ENCODE measurements at places on chromosomes 11 and 22.

- DNase-seq = no peak
Measured at GRCh38 chr11:83537131-83537610, 251.0 kb upstream of the CCDC90B start.

DNA sequence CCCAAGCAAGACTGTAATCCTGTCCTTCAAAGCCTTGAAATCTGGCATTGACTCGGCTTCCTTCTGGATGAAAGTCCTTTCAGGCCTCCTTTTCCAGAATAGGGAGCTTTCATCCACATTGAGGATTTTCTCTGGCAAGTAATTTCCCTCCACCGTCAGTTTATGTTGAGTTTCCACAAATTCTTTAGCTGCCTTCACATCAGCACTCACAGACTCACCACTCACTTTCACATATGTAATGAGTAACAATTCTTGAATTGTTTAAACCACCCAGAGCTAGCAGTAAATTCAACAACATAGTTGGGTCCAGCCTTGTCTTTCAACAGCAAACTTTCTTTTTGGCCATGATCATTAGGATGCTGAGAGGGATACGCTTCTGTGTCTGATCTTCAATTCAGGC, 84.3 kb upstream of the PRDM11 start:
- DNase-seq = no peak

DNA sequence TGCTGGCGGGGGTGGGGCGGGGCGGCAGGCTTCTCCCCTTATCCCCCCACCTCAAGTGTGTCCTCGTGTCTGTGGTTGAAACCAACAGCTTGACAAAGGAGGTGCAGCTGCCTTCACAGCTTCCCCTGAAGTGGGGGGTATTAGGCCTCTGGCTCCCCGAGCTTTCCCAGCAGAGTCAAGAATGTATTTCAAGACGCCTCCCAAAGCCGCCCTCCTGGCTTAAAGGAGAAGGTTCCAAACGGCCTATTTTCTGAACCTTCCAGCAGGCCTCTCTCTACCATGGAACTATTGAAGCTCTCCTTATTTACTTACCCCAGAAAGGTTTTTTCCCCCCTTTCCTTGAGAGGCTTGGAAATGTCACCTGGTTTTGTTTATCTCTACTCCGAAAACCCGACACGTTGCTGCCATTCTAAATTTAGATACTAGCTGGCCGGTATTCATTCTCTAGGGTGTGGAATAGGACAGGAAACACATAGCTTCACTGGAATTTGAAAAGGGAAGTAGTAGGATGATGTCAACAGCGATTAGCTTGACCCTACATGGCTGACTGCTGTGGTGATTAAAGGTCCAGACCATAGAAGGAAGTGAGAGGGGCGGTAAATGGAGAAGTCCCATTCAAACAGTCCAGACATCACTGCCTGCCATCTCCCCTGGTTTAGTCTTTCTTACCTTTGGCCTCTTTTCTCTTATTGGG, 671 bp upstream of the PICALM start:
- DNase-seq = no peak

GRCh38 chr11:133845413-133845812, at the start of gene SPATA19:
Gene SPATA19 (minus strand): TSS chr11:133845513. CDS start chr11:133845446, 67 bp downstream.
- DNase-seq = no peak

- DNase-seq = no peak
Measured at GRCh38 chr22:47990481-47990880, 1228.0 kb downstream of the TBC1D22A start.

DNA sequence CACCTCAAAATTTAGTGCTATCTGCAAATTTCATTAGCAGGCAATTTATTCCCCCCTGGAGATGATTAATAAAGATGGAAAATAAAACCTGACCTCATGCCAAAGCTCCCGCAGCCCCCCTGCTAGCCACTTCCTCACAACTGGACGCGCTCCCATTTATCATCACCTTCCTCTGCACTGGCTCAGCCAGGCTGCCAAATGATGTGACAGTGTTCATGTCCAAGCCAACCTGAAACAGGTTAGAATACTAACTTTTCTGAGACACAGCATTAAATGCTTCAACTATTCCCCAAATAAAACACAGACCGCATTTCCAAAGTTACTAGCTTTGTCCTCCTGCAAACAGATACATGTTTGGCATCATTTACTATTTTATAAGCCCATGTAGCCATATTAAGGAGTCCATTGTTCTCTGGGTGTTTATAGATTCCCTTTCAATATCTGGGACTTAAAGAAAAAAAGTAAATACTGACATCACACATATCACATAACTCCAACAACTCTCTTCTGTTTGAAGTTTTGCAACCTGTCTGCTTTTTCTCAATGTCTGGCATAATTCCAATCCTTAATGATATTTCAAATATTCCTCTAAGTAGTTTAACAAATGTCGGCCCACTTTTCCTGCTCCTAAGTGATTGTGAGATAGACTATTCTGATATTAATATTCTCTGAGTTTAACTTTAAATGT, 829.7 kb upstream of the FAT3 start:
- no peak for DNase-seq

- DNase-seq = no peak
Measured at GRCh38 chr11:59601788-59602187, 13.8 kb downstream of the OSBP start.

- no peak for DNase-seq
Measured at GRCh38 chr11:8063324-8063723, 17.7 kb upstream of the TUB start.
